ENCODE measurements at places on chromosomes 5 and 9. TPM values are rescaled to one million over a fixed set of nuclear protein-coding genes. Genes with fewer than 3 reads are reported as not detected.

DNA sequence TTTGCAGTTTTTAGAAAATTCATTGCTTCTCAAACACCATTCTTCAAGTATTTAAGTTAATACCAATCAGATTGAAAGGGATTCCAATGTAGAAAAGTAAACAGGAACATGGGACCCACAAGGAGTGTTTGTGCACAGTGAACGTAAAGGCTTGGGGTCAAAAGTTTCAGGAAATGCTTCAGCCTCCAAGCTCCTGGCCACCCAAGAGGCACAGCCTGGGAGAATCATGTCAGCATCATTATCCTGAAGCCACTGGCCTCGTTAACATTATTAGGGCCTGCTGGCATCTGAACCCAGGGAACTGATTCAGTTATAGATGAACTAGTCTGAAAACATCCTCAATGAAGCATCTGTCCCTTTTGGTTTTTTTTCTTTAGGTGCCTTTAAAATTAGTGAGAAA, 122.9 kb downstream of the NXNL2 start:
- DNase-seq, result no peak

- DNase-seq, result peak; percentile 69
Observed at GRCh38 chr5:107248066-107248695, 422.6 kb downstream of the EFNA5 start.

IFNB1 gene
- total RNA-seq, result not detected

DNA sequence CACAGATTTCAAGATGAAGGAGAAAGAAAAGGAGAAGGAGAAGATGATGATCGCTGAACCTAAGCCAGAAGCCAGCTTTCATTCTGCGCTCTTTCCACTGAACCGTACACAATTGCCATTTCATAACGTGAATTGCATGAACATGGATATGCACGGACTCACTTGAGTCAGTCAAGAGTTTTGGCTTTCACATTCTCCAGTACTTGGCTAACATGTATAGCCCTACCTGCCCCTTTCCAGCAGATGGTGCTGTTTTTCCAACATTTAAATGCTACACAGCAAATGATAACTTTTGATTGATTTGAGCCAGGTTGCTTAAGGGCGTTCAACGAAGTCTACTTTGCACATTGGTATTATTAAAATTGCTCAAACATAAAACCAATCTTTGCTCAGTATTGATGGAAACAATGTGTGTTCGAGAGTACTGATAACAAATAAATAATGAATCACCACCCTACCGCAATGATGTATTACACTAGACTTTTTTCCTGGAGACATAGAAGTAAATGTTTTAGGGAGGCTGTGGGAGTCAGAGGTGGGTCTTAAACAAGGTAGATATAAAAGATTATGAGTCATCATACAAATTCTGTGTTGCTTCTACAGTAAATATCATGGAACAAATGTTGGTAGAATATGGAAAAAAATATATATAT, 196.4 kb downstream of the TRPM3 start:
- DNase-seq, result peak; percentile 52

IL3 gene
- total RNA-seq, result not detected

DNA sequence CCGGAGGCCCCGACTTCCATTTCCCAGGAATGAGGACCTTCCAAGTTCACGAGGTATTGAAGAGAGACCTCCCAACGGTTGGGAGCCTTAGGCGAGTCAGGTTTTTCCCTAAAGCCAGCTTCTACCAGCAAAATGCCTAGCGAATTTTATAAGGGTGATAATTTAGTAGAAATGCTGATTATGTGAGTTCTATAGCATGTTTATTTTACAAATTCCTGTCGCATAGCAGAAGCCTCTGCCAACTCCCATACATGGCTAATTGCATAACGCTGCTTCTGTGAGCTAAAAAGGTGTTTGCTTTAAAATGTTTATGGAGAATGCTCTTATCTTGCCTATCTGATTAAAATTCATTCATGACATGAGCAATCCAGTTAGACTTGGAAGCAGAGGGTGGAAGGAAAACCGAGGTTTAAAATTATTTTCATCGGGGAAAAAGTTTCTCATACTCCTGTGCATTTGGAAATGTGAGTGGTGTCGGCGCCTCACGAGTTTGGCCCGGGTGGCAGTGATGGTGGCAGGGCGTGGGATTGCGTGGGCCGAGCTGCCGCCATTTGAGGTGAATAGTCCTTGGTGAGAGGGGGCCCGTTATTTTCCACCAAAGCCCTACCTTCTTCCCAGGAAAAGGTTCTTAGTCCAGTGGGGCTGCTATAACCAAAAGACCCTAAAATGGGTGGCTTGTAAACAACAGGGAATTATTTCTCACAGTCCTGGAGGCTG, 104.4 kb upstream of the FCN2 start:
- DNase-seq, result no peak

DNA sequence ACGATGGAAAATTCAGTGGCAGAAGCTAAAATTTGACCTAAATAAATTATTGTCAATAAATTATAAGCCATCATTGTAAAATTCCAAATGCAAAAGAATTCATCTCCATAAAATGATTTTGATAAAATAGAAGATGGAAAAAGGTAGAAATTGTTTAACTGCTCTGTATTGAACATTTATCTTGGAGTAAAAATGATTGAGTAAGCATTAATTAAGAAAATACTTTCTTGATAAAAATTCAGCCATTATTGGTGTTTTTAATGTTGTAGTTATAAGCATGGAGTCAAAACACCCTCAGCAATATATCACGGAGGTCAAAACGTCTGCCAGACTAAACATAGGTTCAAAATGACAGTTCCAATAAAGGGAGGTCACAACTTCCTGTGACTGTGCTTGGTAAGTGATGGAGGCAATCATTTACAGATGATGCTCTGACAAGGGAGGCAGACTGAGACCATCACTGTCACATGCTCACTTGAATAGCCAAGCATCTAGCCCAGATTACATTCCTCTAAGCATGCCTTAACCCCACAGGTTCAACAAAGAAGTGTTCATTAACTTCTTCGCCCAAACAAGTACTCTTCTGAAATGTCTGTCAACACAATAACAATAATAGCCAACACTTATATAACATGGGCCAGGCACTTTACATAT, 69.5 kb downstream of the SH3TC2 start:
- DNase-seq, result no peak

DNA sequence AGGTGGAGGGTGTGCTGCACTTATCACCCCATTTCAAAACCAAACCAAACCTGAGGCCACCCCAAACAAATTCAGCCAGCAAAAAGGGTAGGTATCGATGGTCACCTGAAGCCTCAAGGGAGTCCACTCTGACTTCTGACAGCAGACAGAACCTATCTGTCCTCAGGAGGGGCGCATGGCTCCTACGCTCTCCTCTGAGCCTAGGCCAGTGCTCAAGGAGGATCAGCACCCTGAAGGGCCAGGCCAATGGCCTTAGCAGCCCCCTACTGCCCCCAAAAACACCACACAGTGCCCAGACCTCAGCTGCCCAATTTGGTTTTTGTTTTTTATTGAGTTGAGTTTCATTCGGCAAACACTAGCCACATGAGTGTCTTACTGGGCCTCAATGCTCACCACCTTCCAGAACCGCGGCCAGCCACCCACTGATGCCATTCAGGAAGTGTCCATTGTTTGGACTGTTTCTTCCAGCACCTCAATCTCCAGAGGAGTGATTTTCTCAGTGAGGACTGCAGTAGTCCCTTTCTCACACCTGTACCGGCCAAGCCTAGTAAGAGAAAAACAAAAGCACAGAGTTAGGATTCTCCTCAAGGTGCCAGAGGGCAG, 62.0 kb downstream of the PSMB7 start:
- DNase-seq, result no peak

GRCh38 chr9:97875111-97875510, 22.1 kb downstream of the FOXE1 start:
- DNase-seq, result no peak

- no peak for DNase-seq
Observed at GRCh38 chr5:37665889-37666288, 174.0 kb downstream of the GDNF start.

KCNIP1 gene
- not detected for total RNA-seq

DNA sequence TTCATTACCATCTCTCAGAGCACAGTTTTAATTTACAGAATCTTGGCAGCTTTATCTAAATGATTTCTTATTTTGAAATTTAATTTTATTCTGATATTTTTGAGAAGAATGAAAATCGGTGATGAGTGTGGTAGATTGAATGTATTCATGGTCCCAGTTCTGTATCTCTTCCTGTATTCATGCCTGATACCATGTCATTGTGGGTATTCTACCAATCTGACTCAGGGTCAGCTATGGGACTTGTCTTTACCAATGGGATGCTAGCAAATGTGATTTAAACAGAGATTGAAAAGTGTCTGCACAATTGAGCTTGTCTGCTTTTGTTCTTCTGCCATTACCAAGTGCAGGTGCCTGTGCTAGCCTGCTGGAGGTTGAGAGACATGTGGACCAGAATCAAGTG, 17.8 kb upstream of the ZNF618 start:
- DNase-seq, result no peak
